Head of caudate nucleus (tissue), 42 donors: ENCODE measurements at places on chromosomes 2 and 18.
A peak's percentile ranks its signal among the peaks of the same experiment; 100 is the strongest.

- DNase-seq, result no peak
Observed at GRCh38 chr18:55510809-55511208, 77.2 kb downstream of the TCF4 start.

GRCh38 chr2:201420442-201421113 is 30.7 kb downstream of the TRAK2 start:
- no peak for DNase-seq

- DNase-seq, result peak; percentile 54
Observed at GRCh38 chr2:217934321-217935131, 68.3 kb downstream of the TNS1 start.

DNA sequence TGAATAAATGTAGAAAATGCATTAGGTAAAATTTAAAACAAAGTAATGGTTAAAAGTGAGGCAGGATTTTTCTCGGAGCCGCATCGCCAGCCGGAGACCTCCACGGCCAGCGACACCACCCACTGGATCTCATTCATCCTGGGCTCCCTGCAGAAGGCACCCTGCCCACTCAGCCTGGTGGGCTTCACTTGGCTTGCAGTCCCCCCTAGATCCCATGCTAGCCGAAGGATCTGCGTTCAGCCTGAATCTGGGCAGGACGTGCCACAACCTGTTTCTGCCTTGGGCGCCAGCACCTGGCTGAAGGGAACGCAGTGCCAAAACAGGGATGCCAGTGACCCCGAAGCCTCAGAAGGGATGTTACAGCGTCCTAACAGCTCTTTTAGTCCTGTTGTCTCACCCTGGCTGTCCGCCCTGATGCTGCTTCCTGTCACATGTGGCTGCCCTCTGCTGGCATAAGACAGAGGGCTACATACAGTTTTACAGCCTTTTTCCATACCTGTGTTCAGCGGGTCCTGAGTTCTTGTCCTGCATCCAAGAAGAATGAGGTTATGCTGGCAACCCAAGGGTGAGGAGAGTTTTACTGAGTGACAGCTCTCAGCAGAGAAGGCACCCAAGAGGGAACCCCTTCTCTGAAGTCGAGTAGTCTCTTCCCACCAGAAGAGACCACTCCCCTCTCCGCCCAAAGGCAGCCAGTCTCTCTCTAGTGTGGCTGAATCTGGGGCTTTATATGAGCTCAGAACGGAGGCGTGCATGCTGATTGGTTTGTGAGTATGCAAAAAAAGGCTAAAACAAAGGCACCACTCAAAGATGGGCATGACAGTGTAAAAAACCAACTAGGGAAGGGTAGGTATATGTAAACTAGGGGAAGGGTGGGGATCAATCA is 173.1 kb upstream of the GYPC start:
- DNase-seq, result no peak

GRCh38 chr18:27959101-27959500 is 217.8 kb downstream of the CDH2 start:
- no peak for DNase-seq

GRCh38 chr2:170086751-170087412 is 91.1 kb upstream of the MYO3B start:
- DNase-seq, result no peak

- no peak for DNase-seq
Observed at GRCh38 chr2:227401550-227401949, 13.8 kb upstream of the SCYGR1 start.

GRCh38 chr2:131103165-131103564 is 2.0 kb upstream of the PLEKHB2 start:
- DNase-seq, result no peak

DNA sequence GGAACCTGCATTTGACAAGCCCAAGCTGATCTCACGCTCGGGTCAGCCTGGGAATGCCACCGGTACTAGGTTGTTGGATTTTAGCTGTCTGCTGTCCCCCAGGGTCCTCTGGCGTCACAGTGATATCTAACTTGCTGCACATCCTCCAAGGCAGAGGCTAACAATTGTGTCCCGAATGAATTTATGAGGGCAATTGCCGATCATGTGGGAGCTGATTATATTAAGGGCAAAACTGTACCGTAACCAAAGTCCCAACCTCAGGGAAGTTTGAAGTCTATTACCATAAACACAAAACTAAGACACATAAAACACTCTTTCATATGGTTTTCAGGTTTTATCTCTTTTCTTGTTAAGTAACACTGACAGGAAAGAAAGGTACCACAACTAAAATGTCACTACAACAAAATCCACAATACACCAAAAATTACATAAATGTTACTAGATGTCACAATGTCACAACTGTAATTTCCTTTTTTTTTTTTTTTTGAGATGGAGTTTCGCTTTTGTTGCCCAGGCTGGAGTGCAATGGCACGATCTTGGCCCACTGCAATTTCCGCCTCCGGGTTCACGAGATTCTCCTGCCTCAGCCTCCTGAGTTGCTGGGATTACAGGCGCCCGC is 6.7 kb downstream of the UXS1 start:
- no peak for DNase-seq

- DNase-seq, result no peak
Observed at GRCh38 chr2:226865273-226865672, 29.4 kb downstream of the RHBDD1 start.

DNA sequence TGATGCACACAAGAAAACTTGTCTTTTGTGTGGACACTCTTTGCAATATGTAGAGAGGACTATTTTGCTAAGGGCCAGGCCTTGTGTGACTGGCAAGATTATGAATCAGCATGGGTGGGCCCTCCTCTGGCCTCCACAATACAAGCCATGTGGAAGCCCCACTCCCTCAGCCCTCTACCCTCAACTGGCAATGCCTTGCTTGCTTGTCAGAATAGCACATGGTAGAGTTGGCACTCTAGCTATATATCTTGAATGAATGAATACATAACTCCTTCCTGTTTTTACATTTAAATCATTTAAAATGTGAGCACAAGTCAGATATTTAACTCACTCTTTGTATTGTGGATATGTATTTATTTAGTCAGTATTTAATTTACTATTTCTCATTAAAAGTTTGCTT is 805.4 kb upstream of the GYPC start:
- DNase-seq, result no peak

DNA sequence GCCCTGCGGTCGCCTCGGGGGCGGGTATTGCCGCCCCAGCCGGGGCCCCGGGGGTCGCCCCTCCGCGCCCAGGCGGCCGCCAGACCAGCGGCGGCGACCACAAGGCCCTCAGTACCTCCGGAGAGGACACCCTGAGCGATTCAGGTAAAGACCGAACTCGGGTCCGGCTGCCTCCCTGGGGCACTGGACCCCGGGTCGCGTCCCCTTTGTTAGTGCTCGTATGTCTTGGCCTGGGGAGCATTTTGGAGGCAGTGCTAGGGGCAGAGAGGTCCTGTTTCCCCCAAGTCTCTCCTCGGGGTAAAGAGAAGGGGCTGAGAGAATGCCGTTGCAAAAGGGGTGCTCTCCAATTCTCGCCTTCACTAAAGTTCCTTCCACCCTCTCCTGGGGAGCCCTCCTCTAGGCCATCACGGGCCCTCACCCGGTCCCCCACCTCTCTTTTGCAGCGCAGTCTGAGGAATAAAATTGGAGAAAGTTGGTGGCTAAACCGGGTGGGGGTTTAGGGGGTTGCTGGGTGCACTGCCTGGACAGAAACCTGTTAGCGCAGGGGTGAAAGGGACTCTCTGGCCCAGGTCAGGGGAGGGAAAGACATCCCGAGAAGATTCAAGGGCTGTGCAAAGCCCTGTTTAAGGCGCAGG is 2.5 kb downstream of the MYCN start:
- DNase-seq, result no peak

- no peak for DNase-seq
Observed at GRCh38 chr2:136000502-136000901, 15.1 kb upstream of the DARS1 start.

GRCh38 chr18:8721716-8722115 is 16.4 kb downstream of the MTCL1 start:
- no peak for DNase-seq

GRCh38 chr2:239394346-239394945 is 6.4 kb downstream of the HDAC4 start:
- DNase-seq, result no peak

- no peak for DNase-seq
Observed at GRCh38 chr2:241289597-241289996, 25.9 kb downstream of the HDLBP start.

- DNase-seq, result no peak
Observed at GRCh38 chr2:144358979-144359541, 160.9 kb downstream of the ZEB2 start.

DNA sequence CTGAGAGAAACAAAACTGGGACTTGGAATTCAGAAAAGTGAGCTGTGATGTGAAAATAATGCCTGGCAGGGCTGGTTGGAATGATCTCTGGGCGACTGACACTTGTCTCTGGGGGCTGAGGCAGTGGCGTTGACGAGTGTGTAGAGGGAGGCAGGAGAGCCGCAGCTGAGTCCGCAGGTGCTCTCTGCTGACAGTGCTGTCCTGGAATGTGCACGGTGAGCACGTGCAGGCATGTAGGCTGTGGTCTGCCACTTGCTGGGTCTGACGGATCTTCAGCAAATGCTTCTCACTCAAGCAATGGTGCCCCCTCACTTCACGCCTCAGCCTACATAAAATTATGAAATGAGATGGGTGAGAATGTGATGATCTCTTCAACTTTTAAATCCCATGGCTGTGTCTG is 38.5 kb upstream of the ATP9B start:
- DNase-seq, result no peak

DNA sequence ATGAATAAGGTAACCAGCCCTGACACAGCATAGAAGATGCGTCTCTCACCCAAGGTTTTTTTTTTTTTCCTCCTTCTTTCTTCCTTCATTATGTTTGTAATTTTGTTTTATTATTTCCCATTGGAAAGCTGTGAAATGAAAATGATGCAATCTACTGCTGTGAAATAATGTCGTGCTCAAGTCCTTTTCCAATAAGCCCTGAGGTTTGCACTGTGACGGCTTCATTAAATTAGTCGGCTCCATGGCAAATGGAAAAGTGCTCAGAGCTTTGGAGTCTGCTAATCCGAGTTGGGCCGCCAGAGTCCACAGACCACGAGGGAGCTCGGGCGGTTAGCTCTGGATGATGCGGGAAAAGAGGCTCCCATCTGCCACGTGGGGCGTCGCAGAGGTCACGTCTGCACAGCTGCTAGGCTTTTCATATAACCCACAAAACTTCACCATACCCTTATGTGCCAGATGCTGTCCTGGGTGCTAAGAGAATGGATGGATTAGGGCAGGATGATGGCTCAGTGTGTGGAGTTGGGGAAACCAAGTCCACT is 92.3 kb upstream of the CAPN13 start:
- no peak for DNase-seq

- DNase-seq, result no peak
Observed at GRCh38 chr2:106851087-106851874, 34.7 kb downstream of the ST6GAL2 start.

GRCh38 chr18:51077217-51077616 is 47.2 kb downstream of the SMAD4 start:
- DNase-seq, result no peak

DNA sequence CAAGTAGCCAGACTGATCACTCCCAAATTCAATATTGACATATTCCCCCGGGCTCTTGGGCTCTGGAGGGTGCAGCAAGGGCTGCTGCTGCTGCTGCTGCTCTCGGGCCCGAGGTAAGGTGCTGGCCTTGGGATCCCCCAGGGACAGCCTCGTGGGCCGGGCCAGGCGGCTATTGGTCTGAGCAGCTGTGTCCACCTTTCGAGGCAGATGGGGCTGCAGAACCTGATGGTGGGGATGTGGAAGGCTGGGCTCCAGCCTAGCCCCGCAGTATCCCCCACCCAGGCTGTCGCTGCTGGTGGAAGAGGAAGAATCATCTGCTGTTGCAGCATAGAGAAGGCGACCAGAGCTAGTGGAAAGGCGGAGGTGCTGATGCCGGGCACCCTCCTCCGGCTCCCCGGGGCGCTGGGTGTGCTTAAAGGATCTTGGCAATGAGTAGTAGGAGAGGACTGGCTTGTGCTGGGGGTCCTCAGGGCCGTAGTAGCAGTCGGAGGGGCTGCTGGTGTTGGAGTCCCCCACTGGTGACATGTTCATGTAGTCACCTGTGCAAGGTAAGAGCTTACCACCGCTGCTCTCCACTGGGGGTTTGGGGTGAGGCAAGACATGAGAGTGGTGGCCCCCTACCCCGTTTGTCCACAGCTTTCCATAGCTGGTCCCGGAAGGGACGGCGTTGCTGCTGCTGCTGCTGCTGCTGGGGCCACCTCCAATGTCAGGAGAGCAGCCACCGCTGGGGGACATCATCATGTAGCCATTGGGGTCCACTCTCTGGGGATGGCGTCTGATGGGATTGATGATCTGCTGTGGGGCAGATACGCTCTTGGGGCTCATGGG is 3.4 kb downstream of the IRS1 start:
- no peak for DNase-seq

DNA sequence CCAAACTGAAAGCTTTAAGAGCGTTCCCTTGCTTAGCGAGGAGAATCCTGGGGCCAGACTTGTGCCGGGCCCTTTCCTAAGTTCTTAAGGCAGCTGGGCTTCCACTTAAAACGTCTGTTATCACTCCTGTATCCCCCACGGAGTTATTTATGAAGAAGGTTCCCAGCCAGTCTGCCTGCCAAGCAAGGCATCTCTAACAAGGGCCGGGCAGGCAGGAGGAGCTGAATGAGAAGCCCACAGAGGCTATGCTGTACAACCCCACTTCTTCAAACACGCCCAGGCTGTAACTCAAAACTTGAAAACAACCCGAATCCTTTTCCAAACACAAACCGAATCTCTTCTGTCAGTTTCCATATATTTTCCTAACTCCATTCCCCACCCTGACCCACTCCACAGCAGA is 39.0 kb upstream of the ZFP36L2 start:
- no peak for DNase-seq

- DNase-seq, result no peak
Observed at GRCh38 chr18:55078303-55078932, 119.2 kb upstream of the CCDC68 start.

- no peak for DNase-seq
Observed at GRCh38 chr2:171409436-171409971, 24.3 kb downstream of the METTL8 start.

- no peak for DNase-seq
Observed at GRCh38 chr2:201558665-201559064, 84.6 kb downstream of the TMEM237 start.

- DNase-seq, result no peak
Observed at GRCh38 chr2:76975752-76976151, 546.4 kb downstream of the LRRTM4 start.

- DNase-seq, result no peak
Observed at GRCh38 chr2:28318023-28318422, 74.6 kb upstream of the FOSL2 start.

DNA sequence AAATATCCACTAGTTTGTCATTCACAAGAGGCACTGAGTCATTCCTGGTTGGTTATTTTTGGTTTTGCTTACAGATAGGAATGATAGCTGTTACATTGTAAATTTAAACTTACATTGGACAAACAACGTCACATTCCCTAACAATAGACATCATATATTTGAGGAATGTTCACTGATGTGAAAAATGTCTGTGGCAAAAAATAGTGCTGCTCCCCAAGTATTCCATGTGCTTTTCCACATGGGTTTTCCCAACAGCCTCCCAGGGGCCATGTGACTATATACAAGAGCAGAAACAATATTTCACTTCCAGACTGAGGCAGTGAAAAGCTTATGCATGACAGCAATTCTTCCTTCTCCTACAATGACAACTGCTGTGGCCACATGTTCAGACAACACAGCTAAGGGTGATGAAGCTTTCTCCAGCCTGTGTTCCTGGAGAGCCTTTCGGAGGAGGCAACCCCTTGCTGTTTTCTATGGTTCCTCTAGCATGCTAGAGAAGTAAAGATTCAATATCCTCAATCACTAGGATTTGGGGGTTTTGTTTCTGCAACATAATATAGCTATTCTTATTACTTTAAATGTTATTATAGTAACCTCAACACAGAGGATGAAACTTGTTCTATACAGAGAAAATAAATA is 202.7 kb downstream of the PTH2R start:
- no peak for DNase-seq

GRCh38 chr2:83067947-83068346 is 1391.1 kb downstream of the SUCLG1 start:
- no peak for DNase-seq
